ENCODE measurements at places on chromosomes 6 and 20. TPM values are rescaled to one million over a fixed set of nuclear protein-coding genes. Genes with fewer than 3 reads are reported as not detected.

GRCh38 chr6:66065313-66065712 lies 358.3 kb upstream of the EYS start:
- DNase-seq = no peak

DNA sequence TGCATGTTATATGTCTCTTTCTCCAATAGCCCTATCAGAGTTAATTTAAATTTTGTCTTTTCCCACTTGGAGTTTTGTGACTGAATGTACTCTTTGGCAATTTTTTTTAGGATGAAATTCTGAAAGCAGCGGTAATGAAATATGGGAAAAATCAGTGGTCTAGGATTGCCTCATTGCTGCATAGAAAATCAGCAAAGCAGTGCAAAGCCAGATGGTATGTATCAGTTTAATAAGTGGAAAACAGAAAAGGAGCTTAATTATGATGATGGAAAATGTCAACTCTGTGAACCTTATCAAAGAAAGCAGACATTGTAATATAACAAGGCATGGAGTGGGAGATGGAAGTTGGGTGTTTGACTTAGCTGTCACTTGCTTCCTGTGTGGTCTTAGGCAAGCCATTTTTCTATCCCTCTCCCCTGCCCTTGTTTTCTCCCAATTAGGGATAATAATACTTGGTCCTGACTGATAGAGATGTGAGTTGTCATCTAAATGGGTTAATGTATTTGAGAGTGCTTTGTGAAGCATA lies 2.7 kb downstream of the CDC5L start:
- no peak for DNase-seq

DNA sequence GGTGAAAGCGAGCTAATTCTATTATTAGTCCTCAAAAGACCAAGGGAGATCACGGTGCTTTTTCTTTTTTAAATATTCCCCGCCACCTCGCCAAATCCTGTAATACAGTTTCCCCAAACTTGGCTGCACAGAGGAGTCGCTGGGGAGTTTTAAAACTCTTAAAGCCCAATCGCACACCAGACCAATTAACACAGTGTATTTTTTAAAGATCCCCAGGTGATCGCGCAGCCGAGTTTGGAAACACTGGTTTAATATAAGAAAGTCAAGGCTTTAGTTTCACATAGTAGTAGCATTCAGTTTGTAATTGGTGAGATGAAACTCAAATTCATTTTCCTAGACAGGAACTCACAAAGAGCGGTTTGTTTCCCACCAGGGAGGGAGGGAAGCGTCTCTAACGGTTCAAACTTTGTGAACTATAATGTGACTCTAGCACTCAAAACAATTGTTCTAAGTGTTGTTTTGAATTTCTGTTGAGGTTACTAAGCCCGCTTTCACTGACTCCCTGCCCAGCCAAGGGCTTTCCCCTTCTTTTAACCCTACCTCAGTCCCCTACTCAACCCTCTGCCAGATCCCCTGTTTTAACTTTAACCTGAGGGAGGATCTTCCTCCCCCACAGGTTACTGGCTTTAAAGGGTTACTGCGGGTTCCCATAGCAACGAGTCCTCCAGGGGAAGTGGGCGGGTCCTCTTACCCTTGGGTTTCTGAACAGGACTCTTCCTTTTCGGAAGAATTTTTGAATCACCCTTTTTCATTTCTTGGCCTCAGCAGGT lies 25.7 kb upstream of the BTBD3 start:
- DNase-seq = peak; percentile 78

- DNase-seq = no peak
Measured at GRCh38 chr20:45972500-45973183, 639 bp upstream of the ZNF335 start.

- DNase-seq = no peak
Measured at GRCh38 chr20:24691901-24692351, 222.5 kb downstream of the SYNDIG1 start.

- no peak for DNase-seq
Measured at GRCh38 chr20:49549801-49550551, 18.0 kb downstream of the PTGIS start.

- no peak for DNase-seq
Measured at GRCh38 chr20:47038566-47039560, 144.2 kb downstream of the EYA2 start.

GRCh38 chr6:50724381-50725124 lies 11.2 kb downstream of the TFAP2D start:
- DNase-seq = no peak

GRCh38 chr6:113632220-113632864 lies 224.8 kb upstream of the MARCKS start:
- peak; percentile 75 for DNase-seq

VSTM2L gene
- 4.1 TPM for total RNA-seq

NMBR gene
- total RNA-seq = not detected

SUMO4 gene
- total RNA-seq = 6.5 TPM

RBM24 gene
- 25.8 TPM for total RNA-seq
